ENCODE measurements at places on chromosomes 12 and 14.

- DNase-seq = no peak
Measured at GRCh38 chr12:122956035-122956434, 10.2 kb downstream of the ABCB9 start.

GRCh38 chr14:58638231-58639197 is 752 bp downstream of the DACT1 start:
- peak; percentile 10 for DNase-seq

- DNase-seq = no peak
Measured at GRCh38 chr14:22819151-22819988, 4.1 kb upstream of the SLC7A7 start.

GRCh38 chr12:131943876-131944275 is 5.9 kb upstream of the EP400 start:
- DNase-seq = no peak
